ENCODE measurements at places on chromosomes 12 and 14.

DNA sequence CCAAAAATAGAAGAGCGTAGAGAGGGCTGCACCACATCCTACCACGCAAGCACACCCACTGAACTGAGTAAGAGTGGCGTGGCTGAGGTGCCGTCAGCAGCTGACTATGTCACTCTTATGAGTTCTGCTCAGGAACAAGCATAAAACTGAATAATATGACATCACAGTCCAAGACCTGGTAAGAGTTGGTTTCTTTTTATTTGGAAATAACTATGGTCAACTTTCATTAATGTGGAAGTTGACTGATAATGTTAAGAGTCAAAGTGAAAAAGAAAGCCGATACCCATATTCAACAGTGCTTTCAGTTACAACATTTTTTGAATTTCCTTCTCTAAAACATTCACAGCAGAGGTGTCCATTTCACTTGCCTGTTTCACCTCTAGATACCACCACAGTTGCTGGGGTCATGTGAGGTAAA is 44.6 kb downstream of the GNS start:
- no peak for DNase-seq

GRCh38 chr14:101065696-101066694 is 162.5 kb upstream of the RTL1 start:
- no peak for DNase-seq

DNA sequence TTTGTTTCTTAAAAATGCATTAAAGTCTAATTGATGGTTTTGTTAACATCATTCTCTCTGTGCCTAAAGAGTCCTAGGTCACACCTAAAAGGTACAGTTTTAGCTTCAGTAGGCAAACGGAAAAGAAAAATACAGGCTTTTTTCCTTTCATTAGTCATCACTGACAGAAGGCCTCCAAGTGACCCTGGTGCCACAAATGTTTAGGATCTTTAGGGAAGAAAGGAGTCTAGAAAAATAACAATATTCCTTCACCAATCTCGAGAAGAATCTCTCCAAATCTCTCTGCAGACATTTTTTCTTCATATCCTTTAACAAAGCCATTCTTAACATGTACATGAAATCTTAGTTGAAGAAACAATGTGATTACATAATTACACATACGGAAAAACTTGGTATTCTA is 2.0 kb downstream of the DENND5B start:
- no peak for DNase-seq

DNA sequence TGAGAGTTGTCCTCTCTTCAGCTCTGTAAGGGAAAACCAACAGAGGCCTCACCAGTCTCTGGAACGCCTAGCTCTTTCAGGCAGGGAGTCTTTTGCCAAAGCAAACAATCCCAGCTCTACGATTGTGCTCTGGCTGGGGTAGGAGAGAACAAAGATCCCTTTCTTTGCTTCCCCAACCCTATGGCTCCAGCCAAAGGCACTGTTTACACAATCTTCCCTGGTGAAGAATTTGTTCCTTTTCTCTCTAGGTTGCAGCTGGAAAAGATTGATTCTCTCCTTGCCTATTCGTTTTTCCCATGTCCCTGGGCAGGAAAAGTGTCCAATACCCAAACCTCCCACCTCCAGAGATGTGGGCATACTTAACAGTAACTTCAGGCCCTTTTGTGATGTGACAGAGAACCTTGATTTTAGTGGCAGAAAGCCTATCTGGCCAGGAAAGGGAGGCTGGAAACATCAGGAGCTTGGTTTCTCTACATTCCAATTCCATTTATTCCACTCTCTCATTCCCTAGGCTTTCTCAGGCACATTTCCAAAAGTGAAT is 16.8 kb downstream of the ATP5MC2 start:
- no peak for DNase-seq

- no peak for DNase-seq
These were observed 10.7 kb upstream of the LYZ start for GRCh38 chr12:69337311-69338090.

DNA sequence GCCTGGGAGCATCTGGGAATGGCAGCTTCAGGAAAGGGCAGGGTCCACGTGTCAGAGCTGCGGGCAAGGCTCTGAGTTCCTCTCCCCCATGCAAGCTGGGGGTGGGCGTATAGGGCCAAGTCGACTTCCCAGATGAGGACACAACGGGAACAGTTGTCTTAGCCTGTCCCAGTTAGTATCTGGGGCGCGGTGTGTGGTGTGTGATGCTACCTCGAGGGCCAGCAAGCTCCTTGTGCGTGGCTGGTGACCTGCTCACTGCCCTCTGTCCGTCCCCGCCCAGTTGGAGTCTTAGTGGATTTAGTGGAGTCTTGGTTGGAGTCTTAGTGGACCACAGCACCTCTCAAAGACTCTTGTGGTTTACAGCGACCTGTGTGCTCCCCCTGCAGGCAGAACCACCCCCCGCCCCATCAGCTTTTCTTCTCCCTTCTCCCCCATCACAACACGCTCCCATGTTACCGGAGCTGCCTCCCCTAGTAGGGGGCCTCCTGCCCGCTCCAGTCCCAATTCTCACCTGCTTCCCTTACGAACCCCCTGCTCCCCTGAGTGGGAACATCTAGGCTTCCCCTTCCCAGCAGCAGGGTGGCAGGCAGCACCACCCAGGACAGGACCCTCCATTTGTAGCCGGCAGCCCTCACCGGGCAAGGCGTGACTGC is 8.7 kb downstream of the ASPG start:
- DNase-seq = no peak

GRCh38 chr14:72332871-72333270 is 400.6 kb downstream of the RGS6 start:
- DNase-seq = no peak

- DNase-seq = no peak
These were observed 117.6 kb downstream of the SCARB1 start for GRCh38 chr12:124745891-124746570.

DNA sequence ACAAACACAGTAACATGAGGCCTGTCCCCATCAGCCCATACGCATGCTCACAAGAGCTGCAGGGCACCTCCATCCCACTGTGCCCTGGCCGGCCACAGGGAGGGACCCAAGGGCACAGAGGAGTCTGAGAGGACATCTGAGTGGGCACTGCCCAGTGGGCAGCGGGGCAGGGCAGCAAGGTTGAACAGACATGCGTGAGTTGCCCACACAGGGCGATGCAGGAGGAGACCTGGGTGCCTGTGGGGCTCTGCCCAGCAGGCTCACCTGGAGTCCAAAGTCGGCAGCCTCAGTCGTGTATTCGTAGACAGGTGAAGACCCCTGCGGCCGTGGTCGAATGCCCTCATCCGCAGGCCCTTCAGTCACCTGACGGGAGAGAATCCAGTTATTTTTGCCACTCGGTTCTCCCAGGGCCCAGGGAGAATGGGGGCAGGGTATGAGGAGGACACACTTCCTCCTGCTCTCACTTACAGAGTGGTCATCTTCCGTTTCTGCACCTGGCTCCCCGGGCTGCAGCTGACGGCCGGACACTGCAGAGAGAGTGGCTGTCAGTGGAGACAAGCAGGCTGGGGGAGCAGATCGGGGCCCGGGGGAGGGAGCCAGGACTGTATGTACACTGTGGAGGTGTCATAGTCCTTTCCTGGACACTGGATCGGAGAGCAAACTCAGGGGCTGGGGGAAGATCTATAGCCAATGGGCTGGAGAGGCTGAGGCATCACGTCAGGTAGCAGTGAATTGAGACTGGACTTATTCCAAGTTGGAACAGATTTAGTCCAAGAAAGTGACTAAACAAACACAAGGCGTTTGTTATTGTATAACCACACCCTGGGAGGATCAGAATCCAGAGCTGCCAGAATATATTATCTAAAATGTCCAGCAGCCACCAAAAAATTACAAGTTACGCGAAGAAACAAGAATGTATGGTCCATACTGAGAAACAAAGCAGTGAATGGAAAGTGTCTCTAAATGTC is 20.7 kb downstream of the AHNAK2 start:
- DNase-seq = no peak

DNA sequence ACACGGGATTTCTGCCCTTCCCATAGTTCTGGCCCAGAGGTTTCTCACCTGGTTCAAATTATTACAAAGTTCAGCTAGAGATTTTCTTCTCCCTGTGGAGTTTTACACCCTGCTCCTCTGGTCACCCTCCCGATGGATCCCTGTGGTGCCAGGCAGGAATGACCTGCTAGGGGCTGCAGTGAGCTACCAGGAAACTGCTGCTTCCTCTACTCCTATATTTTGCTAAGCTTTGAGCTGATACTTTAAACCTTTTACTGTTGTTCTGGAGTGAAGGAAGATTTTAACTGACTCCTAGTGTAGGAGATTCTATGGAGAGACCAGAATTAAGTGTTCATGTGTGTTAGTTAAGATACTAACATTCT is 30.4 kb upstream of the LRIG3 start:
- DNase-seq = no peak

- no peak for DNase-seq
These were observed 250.1 kb downstream of the APAF1 start for GRCh38 chr12:98895086-98895651.

DNA sequence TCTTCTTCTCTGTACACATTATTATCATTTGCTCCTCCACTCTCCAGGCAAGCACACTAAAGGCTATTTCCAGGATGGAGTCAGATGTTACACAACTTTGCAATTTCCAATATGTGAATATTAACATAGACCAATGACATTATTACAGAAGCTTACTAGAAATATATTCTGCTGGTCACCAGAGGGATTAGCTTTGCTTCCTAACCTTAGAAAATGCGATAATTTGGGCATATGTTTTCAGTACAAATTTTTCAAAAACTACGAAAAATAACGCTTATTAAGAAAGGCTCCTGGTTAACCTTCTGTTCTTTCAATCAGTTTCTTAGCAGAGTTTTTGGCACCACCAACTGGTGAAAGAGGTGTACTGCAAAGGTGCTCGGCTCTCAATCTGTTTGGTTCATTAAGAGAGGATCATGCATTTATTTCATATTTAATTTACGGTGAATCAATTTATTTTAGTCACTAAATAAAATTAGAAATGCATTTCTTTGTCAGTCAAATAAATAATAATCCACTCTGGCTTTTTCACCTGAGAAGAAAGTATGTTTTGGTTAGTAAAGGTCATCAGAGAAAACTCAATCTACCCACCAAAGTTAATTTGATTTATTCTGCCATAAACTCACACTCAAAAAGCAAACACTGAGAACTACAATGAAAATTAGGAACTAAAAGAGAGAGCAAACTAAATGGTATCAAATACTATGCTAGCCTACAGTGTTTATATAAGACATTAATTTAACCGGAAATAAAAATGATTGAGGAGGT is 39.2 kb downstream of the EFCAB11 start:
- peak; percentile 29 for DNase-seq

- no peak for DNase-seq
These were observed 10.9 kb upstream of the TFCP2 start for GRCh38 chr12:51183816-51184215.

- peak; percentile 6 for DNase-seq
These were observed 46.0 kb downstream of the MYO1H start for GRCh38 chr12:109393437-109394345.

DNA sequence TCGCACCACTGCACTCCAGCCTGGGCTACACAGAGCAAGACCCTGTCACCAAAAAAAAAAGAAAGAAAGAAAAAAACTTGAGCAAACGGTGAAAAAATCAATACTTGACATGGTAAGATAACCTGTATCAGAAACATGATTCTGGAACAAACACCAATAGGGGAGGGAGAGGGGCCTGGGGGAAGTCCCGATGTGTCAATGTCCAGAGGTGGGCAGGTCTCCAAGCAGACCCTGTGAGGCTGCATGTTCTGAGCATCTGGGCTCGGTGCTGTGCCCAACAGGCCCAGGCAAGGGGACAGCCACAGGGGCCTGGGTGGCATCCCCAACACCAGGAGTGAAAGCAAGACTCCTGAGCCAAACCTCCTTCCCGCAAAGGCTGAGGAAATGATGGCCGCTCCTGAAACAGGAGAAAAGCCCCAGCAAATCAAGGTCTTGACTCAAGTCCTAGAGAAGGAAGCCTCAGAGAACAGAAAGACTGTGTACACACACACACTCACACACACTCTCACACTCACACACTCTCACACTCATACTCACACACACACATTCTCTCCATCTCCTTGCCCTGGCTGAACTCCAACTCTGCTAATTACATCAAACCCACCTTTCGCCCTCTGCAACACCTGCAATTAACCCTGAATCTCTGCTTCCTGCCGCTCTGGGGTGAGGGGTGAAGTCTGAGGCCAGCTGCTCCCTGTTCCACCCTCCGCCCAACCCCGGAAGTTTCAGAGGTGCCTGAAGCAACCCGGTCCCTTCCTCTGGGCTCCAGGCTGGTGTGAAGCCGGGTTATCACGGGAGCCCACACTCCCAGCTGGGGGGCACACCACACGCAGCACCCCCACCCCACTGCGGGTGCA is 20.4 kb downstream of the CCDC88C start:
- no peak for DNase-seq

GRCh38 chr12:57943438-57944080 is 2.2 kb downstream of the ATP23 start:
- DNase-seq = no peak

GRCh38 chr12:2003676-2004112 is 563 bp downstream of the DCP1B start:
- DNase-seq = no peak

DNA sequence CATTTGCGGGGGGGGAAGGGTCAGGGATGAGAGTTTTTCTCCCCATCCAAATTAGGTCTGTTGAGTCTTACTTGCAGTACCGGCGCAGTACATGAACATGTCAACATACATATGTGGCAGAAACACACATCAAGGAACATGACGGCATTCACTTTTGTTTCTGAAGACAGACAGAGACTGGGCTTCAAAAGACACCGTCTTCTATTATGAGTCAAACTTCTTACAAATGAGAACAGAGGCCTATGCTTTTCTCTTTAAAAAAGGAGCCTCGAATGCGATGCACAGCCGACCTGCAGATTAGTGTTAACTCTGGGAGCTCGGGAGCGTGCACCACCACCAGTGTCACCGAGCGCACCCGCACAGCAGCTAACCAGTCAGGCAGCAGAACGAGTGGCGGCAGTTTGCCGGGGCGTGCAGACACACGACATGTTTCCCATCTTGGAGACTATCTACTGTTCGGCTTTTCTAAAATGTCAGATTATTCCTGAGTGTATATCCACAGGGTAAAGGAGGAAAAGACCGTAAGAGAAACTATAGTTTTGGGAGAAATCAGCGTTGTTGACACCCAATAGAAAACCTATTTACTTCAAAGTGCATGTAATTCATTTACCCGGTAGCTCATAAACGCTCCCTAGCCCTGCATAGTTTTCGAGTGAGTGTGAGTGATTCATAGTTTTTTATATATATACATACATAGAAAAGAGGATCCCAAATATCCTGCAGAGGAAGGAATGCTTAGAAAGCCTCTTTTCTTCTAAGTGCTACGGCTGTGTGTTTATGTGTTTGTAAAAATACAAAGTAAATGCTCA is 33.0 kb downstream of the UBR7 start:
- DNase-seq = no peak

GRCh38 chr12:52081263-52081733 is 1.8 kb downstream of the SMIM41 start:
- DNase-seq = no peak

DNA sequence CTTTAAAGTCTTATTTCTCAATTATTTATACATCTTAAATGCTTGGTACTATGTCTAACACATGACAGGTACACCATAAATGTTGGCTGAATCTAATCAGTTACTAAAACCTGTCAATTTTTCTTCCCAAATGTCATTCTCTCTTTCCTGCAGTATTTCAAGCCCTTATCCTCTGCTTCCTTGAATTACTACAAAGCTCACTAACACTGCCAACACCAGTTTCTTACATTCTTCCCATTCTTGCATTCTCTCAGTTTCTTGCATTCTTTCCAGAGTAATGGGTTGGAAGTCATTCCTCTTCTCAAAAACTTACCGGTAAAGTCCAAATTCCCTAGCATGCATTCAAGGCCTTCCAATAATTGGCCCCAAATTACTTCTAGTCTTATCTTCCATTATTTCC is 9.6 kb upstream of the SMARCC2 start:
- DNase-seq = no peak
